ENCODE measurements at places on chromosomes 5 and 9.

- no peak for DNase-seq
Observed at GRCh38 chr5:14268738-14269137, 125.6 kb downstream of the TRIO start.

- no peak for DNase-seq
Observed at GRCh38 chr5:154677921-154678320, 77.3 kb upstream of the LARP1 start.

DNA sequence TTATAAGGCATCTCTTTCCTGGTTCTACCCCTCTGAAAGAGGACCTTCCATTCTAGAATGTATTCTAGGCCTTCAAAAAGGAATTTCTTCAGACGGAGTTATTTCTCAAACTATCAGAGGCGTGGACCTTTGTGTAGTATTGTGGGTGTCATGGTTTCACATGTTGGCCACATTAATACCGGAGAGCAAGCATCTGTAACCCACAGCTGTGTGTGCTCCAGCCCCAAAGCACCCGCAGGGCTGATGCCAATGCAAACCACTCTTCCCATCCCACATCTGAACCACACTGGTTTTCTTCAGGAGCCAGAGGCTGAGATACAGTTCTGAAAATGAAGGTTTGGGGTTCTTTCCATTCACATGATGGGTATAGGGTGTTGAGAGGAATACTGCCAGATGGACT is 127.1 kb downstream of the BNC2 start:
- no peak for DNase-seq

GRCh38 chr5:33719769-33720168 is 172.0 kb downstream of the ADAMTS12 start:
- DNase-seq: no peak

DNA sequence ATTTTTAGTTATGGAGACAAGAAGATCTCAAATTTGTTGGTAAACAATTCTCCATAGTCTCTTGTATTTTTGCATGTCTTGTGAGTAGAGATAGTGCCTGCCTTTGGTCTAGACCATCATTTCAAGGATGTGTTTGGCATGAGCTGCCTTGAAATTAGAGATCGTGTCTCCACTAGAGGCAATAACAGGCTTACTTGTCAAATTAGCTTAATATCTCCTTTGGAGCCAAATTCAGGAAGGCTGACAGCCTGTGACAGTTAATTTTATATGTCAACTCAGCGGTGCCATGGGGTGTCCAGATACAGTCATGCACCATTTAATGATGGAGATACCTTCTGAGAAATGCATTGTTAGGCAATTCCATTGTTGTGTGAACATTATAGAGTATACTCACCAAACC is 24.8 kb upstream of the PRDM9 start:
- DNase-seq: no peak

GRCh38 chr9:80157561-80157983 is 585.8 kb downstream of the TLE4 start:
- no peak for DNase-seq

DNA sequence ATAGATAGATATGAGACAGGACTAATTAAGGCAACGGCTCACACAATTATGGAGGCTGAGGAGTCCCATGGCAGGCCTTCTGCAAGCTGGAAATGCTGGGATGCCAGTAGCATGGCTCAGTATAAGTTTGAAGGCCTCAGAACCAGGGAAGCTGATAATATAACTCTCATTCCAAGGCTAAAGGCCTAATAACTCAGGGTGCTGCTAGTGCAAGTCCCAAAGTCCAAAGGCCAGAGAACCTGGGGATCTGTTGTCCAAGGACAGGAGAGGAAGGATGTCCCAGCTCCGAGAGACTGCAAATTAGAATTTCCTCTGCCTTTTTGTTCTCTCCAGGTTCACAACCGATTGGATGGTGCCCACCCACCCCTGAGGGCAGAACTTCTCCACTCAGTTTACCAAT is 114.5 kb downstream of the SV2C start:
- DNase-seq: no peak

GRCh38 chr5:141349917-141350619 is at the start of gene PCDHGB1:
Gene PCDHGB1, plus strand, starts transcription at chr5:141350099. Its CDS starts 162 bp downstream, at chr5:141350261.
- DNase-seq: no peak

DNA sequence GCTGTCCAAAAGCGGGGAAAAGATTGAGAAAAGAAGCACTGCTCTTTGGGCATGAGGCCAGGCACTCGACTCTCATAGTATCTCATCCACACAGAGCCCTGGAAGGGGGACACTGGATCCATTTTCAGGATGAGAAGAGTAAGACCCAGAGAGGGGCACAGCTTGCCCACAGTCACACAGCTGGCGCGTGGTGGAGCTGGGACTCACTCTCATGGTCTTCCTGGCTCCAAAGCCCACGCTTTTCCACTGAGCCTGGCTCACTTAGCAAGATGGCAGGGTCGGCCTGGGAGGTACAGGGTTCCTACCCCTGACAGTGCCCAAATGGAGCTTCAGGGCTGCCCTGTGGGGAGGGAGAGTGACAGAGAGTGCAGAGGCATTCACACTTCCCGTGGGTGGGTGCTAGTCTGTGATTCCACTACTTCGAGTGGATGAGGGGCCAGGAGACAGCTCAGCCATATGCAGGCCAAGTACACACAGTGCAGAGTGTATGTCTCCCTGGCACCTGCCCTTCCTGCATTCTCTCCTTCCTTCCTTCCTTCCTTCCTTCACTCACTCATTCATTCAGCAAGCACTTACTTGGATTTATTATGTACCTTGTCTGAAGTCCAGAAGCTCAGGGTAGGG is 18.3 kb upstream of the IGFBPL1 start:
- DNase-seq: no peak

GRCh38 chr5:134250949-134251348 is 25.1 kb upstream of the PPP2CA start:
- DNase-seq: no peak
